Small intestine (tissue), 16 donors: ENCODE measurements at places on chromosomes 5 and 9.
A peak's percentile ranks its signal among the peaks of the same experiment; 100 is the strongest.

DNA sequence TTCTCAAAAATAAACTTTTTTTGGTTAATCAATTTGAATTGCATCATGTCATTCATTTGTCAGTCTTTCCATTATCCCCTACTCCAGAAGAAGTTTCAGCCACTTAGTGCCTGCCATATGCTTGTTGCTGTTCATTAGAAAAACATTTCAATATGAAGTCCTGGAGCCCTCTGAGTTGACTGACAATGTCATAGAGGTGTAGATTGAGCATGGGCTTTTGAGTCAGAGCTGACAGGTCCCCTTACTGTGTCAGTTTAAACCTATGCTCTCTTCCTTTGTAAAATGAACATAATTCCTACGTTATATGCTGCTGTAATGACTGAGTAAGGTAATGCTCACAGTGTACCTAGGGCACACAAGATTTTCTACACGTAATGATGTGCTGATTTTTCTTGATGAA, 114.0 kb downstream of the CTNND2 start:
- no peaks in the 10 kb centered on the region for H3K4me1 ChIP-seq
- H3K36me3 ChIP-seq, result no peaks in the 10 kb centered on the region
- no peak for DNase-seq
- no peak overlapping the region for H3K4me3 ChIP-seq
- no peak overlapping the region for H3K27ac ChIP-seq

- no peaks in the 10 kb centered on the region for H3K36me3 ChIP-seq
- no peak overlapping the region for H3K27ac ChIP-seq
Measured at GRCh38 chr9:16884952-16885513, 14.6 kb upstream of the BNC2 start.

- no peaks in the 10 kb centered on the region for H3K4me1 ChIP-seq
- H3K27ac ChIP-seq, result no peak overlapping the region
- no peaks in the 10 kb centered on the region for H3K27me3 ChIP-seq
Measured at GRCh38 chr5:124182133-124182532, 564.3 kb downstream of the ZNF608 start.

DNA sequence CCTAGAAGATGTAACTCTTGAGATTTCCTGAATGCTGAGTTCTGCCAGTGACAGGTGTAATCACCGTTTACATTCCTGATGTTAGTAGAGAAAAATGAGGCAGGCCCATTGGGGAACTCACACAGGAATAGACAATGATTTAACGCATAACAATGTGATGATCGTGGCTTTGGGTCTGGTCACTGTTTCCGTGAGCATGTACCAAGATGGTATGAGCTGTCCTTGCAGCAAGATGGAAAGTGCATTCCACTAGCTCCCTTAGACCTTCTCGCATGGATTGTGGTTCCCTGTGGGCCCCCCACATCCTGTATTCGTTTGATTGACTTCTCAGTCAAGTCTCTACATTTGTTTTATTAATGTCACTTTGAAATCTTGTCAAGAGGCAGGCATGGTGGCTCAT, 124.0 kb upstream of the DAP start:
- no peaks in the 10 kb centered on the region for H3K27me3 ChIP-seq
- H3K4me3 ChIP-seq, result no peak overlapping the region
- no peaks in the 10 kb centered on the region for H3K4me1 ChIP-seq
- H3K36me3 ChIP-seq, result no peaks in the 10 kb centered on the region
- no peak overlapping the region for H3K27ac ChIP-seq
- DNase-seq, result no peak

DNA sequence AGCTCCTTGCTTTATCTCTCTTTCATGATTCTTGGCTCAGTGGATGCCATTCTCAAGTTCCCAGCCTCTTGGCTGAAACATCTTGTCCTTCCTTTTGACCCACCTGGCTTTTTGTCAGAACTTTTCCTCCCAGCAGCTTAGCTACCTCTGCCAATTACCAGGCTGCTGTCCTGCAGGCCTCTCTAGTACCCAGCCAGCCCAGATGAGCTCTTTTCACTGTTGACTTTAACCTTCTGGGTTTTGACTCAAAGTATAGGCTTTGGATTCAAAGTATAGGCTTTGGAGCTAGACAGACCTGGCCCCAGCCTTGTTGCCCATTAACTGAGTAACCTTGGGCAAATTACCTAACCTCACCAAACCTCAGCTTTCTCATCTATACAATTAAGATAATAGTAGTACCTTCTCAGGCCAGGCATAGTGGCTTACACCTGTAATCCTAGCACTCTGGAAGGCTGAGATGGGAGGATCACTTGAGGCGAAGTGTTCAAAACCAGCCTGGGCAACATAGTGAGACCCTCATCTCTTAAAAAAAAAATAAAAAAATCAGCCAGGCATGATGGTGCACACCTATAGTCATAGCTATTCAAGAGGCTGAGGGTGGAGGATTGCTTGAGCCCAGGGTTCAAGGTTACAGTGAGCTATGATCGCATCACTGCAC, 6.6 kb upstream of the TMEFF1 start:
- H3K27ac ChIP-seq, result no peak overlapping the region
- H3K27me3 ChIP-seq, result no peaks in the 10 kb centered on the region
- H3K36me3 ChIP-seq, result no peaks in the 10 kb centered on the region
- no peaks in the 10 kb centered on the region for H3K4me1 ChIP-seq

DNA sequence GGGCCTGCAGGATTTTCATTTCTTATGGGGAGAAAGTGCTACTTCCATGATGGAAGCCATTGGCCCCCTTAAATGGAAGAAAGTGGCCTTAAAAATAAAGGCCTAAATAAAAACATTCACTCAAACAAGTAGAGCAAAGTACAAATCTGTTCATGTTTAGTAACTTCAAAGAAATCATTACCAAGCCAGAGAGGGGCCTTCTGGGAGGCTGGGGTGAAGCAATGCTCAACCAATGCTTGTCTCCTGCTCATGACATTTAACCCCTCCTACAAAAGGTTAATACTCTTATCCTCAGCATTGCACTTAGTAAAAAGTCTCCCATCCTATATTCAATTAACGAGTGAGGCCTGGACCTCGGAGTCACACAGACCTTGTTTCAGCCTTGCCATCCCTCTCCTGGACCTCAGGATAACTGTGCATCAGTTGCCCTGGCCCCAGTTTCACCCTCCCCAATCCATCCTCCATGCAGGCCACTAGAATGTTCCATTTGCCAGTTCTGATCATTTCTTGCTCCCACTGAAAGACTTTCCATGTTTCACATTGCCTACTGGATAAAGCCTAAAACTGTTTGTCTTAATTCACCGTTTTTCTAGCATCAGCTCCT, 36.9 kb upstream of the ALDH1B1 start:
- H3K27ac ChIP-seq, result no peak overlapping the region
- H3K27me3 ChIP-seq, result no peaks in the 10 kb centered on the region
- H3K4me1 ChIP-seq, result peaks cover 22% of the 10 kb centered on the region

DNA sequence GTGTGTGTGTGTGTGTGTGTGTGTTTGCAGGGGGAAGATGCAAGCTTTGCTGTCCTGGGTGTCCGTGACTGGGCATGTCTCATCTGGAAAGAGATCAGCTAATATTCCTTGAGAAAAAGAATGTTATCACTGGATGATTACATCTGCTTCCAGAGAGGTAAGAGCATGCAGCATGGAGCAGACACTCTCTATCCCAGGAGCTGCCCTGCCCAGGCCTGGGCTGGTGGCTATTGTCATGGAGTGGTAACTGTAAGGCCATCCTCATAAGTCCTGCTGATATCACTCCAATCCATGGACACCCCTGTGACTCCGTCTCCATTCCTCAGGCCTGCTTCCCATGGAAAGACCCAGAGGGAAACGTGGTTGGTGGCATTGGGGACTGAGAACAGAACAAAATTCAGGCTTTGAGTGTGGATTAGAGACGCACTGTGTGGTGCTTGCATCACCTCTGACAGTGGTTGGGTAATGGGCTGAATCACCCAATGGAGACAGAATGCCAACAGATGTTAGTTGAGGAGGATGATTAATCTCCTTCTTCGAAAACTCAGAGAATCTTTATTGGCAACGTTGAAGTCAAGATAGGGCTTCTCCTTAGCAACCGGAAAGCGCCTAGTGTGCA, 52.0 kb upstream of the KCNIP1 start:
- no peaks in the 10 kb centered on the region for H3K36me3 ChIP-seq
- no peak for DNase-seq
- no peak overlapping the region for H3K27ac ChIP-seq
- no peak overlapping the region for H3K4me3 ChIP-seq

DNA sequence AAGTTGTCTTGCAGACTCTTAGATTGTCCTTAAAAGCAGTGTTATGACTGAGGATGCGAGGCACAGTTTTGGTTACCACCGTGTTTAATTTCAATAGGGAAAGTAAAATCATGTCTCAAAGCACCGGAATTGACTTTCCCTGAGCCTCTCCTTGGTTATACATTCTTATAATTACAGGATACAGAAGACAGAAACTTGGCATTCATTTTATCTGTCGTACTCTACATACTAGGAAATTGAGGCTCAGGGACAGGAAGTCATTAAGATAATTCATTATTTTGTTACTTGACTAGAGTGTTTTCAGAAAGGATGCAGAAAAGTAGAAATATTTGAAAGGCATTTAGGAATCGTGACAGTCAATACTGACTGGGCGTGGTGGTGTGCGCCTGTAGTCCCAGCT, 54.0 kb upstream of the SPATA31D4 start:
- H3K27me3 ChIP-seq, result no peaks in the 10 kb centered on the region
- H3K36me3 ChIP-seq, result no peaks in the 10 kb centered on the region
- no peak overlapping the region for H3K4me3 ChIP-seq
- peak overlapping the region; percentile 22 for H3K27ac ChIP-seq

- H3K36me3 ChIP-seq, result no peaks in the 10 kb centered on the region
- no peak overlapping the region for H3K27ac ChIP-seq
- H3K4me3 ChIP-seq, result no peak overlapping the region
- no peaks in the 10 kb centered on the region for H3K27me3 ChIP-seq
- H3K4me1 ChIP-seq, result no peaks in the 10 kb centered on the region
Measured at GRCh38 chr5:145341842-145342241, 493.3 kb downstream of the PRELID2 start.

- H3K27me3 ChIP-seq, result no peaks in the 10 kb centered on the region
- H3K27ac ChIP-seq, result no peak overlapping the region
- no peaks in the 10 kb centered on the region for H3K4me1 ChIP-seq
- peak; percentile 4 for DNase-seq
- no peak overlapping the region for H3K4me3 ChIP-seq
Measured at GRCh38 chr5:4862500-4862899, 277.6 kb upstream of the ADAMTS16 start.

- DNase-seq, result no peak
- no peaks in the 10 kb centered on the region for H3K27me3 ChIP-seq
- no peaks in the 10 kb centered on the region for H3K36me3 ChIP-seq
- no peak overlapping the region for H3K27ac ChIP-seq
- H3K4me1 ChIP-seq, result no peaks in the 10 kb centered on the region
Measured at GRCh38 chr5:154298065-154298464, 107.5 kb downstream of the GALNT10 start.

DNA sequence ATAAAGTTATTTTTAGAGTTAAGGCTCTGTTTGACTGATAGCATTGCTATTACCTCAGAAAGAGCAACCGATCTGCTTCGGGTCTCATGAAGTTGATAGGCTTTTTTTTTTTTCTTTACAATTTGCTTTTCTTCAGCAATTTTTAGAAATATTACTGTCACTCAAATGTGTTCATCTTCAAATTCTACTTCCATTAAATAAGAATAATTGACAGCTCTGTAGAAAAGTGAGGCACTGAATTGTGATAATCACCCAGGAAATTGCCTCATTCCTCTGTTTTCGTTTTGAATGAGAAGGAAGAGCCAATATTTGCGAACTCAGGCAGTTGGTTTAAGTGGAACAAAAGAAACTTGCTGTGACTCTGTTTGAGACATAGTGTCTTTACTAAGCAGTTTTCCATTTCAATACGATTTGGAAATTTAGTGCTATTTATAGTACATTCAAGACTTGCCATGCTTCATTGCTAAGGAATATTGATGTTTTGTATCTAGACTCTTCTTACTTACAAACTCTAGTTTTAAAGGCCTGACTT, 700.5 kb upstream of the CDH10 start:
- no peaks in the 10 kb centered on the region for H3K36me3 ChIP-seq
- DNase-seq, result no peak
- no peaks in the 10 kb centered on the region for H3K4me1 ChIP-seq
- no peaks in the 10 kb centered on the region for H3K27me3 ChIP-seq

DNA sequence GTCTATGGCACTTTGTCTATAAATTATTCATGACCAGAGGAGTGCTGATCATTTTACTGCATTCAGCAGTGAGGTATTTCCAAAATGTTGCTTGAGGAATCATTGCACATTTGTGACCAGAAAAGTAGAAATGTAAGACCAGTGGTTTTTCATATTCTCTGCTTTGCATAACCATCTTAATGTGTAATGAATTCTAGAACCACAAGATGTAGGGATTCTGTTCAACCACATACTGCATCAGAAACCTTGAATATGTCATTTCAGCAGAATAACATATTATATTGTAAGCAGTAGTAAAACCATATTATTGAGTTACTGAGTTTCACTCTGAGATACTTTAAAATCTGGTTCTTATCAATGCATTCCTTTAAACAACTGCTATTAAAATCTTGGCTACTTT, 1243.4 kb downstream of the MAT2B start:
- no peak overlapping the region for H3K27ac ChIP-seq
- no peak overlapping the region for H3K4me3 ChIP-seq
- DNase-seq, result no peak
- H3K4me1 ChIP-seq, result no peaks in the 10 kb centered on the region
- H3K27me3 ChIP-seq, result no peaks in the 10 kb centered on the region

DNA sequence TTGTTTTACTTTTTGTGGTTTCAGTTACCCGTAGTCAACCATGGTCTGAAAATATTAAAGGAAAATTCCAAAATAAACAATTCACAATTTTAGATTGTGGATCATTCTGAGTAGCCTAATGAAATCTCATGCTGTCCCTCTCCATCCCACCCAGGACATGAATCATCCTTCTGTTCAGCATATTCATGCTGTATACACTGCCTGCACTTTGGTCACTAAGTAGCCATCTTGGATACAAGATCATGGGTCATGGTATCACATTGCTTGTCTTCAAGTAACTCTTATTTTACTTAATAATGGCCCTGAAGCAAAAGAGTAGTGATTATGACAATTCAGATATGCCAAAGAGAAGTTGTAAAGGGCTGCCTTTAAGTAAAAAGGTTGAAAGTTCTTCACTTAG, 536.5 kb upstream of the ACO1 start:
- H3K36me3 ChIP-seq, result no peaks in the 10 kb centered on the region
- no peak overlapping the region for H3K27ac ChIP-seq
- H3K4me3 ChIP-seq, result no peak overlapping the region

DNA sequence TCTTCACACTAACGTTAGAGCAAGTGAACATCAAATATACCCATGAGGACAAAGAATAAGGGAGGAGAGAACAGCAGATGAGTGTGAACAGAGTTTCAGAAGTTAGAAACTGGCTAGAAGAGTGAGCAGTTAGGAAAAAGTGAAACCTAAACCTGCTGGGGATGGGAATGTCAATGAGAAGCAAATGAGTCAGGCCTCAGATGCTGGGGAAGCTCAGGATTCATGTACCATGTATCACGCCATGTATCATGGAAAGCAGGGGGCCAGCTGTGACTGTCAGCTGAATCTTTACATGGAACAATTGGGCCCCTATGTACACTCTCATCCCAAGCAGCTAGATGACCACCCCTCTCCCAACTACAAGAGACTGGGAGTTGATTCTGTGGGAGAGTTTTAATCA, 16.2 kb downstream of the GDF9 start:
- DNase-seq, result no peak
- H3K4me3 ChIP-seq, result no peak overlapping the region
- no peaks in the 10 kb centered on the region for H3K4me1 ChIP-seq
- H3K27me3 ChIP-seq, result no peaks in the 10 kb centered on the region
- H3K27ac ChIP-seq, result no peak overlapping the region

- no peak overlapping the region for H3K27ac ChIP-seq
- no peaks in the 10 kb centered on the region for H3K36me3 ChIP-seq
- no peak overlapping the region for H3K4me3 ChIP-seq
- no peaks in the 10 kb centered on the region for H3K27me3 ChIP-seq
- H3K4me1 ChIP-seq, result no peaks in the 10 kb centered on the region
Measured at GRCh38 chr5:154086146-154086545, 47.4 kb downstream of the MFAP3 start.

- no peaks in the 10 kb centered on the region for H3K4me1 ChIP-seq
- no peak overlapping the region for H3K27ac ChIP-seq
- H3K36me3 ChIP-seq, result no peaks in the 10 kb centered on the region
- H3K27me3 ChIP-seq, result no peaks in the 10 kb centered on the region
- no peak for DNase-seq
Measured at GRCh38 chr5:31948006-31948405, 226.1 kb downstream of the GOLPH3 start.
